ENCODE measurements at places on chromosomes 16 and 17. TPM values are rescaled to one million over a fixed set of nuclear protein-coding genes. Genes with fewer than 3 reads are reported as not detected.

ABCA9 gene
- 0.07 TPM for total RNA-seq

NEUROD2 gene
- not detected for total RNA-seq

FDXR gene
- 18.8 TPM for total RNA-seq

HOXB6 gene
- 0.33 TPM for total RNA-seq

LSM12 gene
- total RNA-seq, result 101 TPM

KLHL10 gene
- not detected for total RNA-seq

TP53TG3B gene
- total RNA-seq, result not detected

TMEM235 gene
- not detected for total RNA-seq

SEPTIN1 gene
- 162 TPM for total RNA-seq

FBXL20 gene
- total RNA-seq, result 21.8 TPM

STUB1 gene
- 90.2 TPM for total RNA-seq

UTS2R gene
- 0.14 TPM for total RNA-seq

HSPB9 gene
- total RNA-seq, result not detected

CACNB1 gene
- total RNA-seq, result 20.4 TPM

C16orf82 gene
- total RNA-seq, result not detected

G6PC1 gene
- total RNA-seq, result not detected

ZG16B gene
- total RNA-seq, result 9.3 TPM

STH gene
- not detected for total RNA-seq

ZNF624 gene
- total RNA-seq, result 2.9 TPM

PLD6 gene
- 17.2 TPM for total RNA-seq

IGSF6 gene
- not detected for total RNA-seq

CNTNAP4 gene
- total RNA-seq, result not detected

SLC5A10 gene
- not detected for total RNA-seq

TNP2 gene
- total RNA-seq, result not detected

MT1G gene
- total RNA-seq, result 24.5 TPM

ITGB4 gene
- total RNA-seq, result 1.8 TPM

IKZF3 gene
- 15.9 TPM for total RNA-seq

SCPEP1 gene
- total RNA-seq, result 7.2 TPM

NFATC2IP gene
- 108 TPM for total RNA-seq

PRAC2 gene
- not detected for total RNA-seq

TBC1D28 gene
- not detected for total RNA-seq

MYCBPAP gene
- 3.5 TPM for total RNA-seq

CD300H gene
- not detected for total RNA-seq

UBFD1 gene
- 70.6 TPM for total RNA-seq

Data from activated CD4-positive, alpha-beta T cell treated with anti-CD3 and anti-CD28 coated beads, Interleukin-2, amount 10 ng/mL, durations not matched to agents 24 days and 14 days (primary cell).